Activated T-helper 2 cell treated with anti-CD3 and anti-CD28 coated beads, Interferon-gamma antibody, Interleukin-2, Interleukin-4, amounts not matched to agents 10 μg/mL and 5 μg/mL and 100 μg/mL, durations not matched to agents 14 hours and 24 hours and 36 hours (primary cell): ENCODE measurements at places on chromosomes 7 and 10. TPM values are rescaled to one million over a fixed set of nuclear protein-coding genes. Genes with fewer than 3 reads are reported as not detected.

DNA sequence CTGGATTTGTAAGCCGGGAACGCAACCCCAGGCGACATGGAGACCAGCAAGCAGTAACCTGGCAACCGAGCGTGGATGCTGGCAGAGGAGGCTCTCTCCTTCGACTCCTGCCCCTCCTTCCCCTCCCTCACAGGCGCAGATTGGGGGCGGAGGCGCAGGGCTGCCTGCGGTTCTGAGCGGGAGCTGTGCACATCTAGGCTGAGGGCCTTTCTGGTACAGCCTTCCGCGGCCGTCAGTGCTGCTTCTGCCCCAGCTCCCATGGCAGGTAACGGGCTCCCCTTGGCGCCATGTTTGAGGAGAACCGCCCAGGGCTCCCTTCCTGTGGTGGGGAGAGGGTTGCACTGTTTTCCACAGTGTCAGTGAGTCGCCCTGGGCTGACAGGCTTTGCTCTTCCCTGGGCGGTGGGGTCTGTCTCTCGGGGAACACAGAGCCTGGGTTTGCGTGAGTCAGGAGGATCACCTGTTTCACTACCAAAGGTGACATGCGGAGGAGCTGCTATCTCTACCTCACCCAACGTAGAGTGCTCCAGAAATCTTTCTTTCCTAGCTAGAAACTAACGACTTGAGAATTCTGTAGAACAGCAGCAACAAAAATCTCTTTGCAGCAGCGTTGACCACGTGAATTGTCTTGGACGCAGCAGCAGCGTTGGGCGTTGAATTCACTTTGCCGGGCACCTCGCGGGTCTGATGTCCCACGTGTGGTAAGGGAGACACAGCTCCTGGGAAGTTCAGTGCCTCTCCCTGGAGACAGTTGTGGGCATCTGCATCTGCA is 154.8 kb upstream of the COBL start:
- no peak for DNase-seq

- no peak for DNase-seq
Measured at GRCh38 chr7:151122796-151123157, 36.5 kb downstream of the AGAP3 start.

- DNase-seq, result no peak
Measured at GRCh38 chr7:139585042-139585441, 61.6 kb downstream of the CLEC2L start.

DNA sequence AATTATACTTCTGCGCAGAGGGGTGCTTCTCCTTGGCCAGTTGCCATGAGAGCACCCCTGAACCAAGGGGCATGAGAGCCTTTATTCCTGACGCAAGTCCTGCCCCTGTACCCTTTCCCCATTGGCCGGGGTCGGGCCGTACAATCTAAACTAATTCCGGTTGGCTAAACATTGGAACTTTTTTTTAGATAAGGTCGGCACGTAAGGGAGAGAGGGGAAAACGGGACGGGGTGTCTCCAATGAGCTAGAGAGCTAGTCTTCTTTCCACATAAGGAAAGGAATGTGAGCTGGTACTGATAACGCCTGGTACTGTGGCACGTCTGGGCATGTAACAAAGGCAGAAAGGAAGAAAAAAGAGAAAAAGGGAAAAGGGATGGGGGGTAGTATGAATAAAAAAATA is 96.9 kb downstream of the CD36 start:
- DNase-seq, result no peak

DNA sequence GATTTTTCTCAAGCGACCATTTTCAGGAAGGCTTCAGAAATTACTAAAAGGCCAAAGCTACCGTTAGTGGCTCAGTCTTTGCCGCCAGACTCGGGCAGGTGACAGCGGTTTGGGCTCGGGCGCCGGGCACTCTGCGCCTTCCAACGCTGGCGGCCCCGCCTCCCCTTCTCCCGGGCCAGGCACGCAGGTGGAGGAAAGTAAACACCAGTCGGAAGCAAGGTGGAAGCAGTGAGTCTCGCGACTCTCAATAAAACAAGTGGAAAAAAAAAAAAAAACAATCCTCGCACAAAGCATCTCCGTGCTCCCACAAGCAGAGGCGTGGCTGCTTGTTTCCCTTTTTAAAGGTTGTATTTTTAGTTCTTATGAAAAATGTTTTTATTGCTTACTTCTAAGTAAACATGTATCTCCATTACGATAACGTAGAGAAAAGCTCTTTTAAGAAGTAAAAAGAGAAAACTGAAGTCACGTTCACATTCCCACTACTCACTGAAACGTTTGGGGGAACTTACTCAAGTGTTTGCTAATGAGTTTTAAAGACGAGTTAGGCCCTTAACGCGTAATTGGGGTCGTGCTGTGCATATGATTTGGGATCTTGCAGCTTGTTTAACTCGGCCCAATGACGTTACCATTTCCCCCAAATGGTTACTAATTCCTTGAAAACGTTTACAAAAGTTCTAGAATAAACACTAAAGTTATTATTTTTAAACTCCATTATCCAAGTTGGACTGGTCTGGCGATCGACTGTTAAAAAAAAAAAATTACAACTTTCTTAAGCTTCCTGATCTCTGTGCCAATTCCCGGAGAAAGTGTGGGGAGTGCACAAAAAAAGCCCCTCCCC is 864 bp downstream of the CDCA7L start:
- DNase-seq, result peak; percentile 23

GRCh38 chr10:122282253-122282671 is 11.2 kb downstream of the BTBD16 start:
- DNase-seq, result no peak

DNA sequence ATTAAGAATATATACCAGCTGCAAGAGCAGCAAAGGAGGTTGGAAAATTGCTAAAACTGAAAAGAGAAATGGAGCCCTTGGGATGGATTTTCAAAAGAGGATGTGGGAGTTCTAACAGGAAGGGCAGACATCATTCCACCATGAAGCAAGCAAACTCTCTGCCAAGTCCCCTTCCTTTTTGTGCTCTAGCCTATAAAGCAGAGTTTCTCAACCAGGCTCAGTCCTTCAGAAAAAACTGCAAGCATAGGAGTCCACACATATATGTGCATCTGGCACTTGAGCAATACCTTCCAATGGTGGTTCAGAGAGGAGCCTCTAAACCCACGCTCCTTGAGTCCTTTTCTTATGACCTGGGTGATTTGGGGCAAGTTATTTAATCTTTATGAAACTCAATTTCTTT is 98.6 kb upstream of the MKX start:
- no peak for DNase-seq

DNA sequence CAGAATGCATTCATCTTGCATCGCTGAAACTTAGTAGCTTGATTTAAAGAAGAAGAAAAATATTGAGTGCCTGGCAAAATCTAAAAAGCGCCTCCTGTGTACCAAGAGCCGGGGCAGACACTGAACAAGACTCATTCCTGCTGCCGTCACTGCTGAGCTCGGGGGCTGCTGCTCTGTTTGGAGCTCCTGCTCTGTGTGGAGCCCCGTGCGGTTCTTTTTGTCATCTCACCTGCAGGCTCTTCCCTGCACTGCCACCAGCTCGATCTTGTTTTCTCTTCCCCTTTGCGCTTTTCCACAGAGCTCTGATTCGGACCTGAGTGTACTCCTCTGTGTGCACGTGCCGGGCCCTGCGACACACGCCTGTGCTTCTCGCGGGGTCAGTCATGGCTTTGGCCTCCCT is 462.1 kb upstream of the DPP6 start:
- no peak for DNase-seq

DNA sequence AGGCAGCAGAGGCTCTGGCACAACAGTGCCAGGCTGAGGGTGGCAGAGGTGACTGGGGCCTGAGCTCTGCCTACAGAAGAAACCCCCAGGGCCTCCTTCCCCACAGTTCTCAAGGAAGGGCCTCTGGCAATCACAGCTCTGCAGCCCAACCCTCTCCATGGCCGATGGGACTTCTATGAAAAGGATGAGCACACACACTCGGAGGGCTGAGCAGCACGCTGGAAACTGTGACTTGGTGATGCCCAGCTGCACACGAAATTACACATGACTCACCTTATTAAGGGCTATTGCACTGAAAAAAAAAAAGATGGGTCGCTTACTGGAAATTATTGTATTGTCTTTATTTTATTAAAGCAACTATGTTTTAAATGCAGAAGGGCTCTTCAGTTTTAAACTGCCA is 42.9 kb upstream of the LRRC18 start:
- no peak for DNase-seq

- DNase-seq, result no peak
Measured at GRCh38 chr10:11080564-11080984, 62.9 kb downstream of the CELF2 start.

DNA sequence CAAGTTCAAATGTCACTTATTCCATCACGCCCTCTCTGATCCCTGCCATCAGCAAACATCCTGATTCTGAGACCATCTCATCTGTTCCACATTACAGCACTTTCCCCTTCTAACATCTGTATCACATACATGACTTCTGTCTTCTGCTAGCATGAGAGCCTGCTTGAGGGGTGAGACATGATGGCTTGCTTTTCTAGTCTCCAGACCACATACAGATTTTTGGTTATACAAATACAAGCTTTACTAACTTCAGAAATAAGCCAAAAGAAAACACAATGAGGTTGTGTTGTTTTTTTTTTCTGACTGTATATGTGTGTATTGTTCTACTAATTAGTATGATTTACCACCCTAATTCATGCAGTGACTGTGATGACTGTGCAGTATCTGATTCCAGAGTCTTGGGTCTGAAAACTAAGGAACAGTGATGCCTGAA is 34.3 kb downstream of the NAPEPLD start:
- no peak for DNase-seq

- DNase-seq, result no peak
Measured at GRCh38 chr7:109996927-109997326, 1094.0 kb upstream of the LRRN3 start.

- DNase-seq, result peak; percentile 2
Measured at GRCh38 chr10:42954766-42955492, 121.9 kb upstream of the RET start.

Gene VPS37D
- total RNA-seq, result 0.30 and 0.34 TPM in 2 replicates

Gene CARD11
- total RNA-seq, result 72.8 and 74.1 TPM in 2 replicates

Gene CADPS2
- not detected in 2 replicates for total RNA-seq

Gene CLCN1
- not detected in 2 replicates for total RNA-seq

Gene HOXA13
- not detected in 2 replicates for total RNA-seq

Gene KCNMA1
- total RNA-seq, result 0.14 and 0.21 TPM in 2 replicates

Gene NEURL1
- total RNA-seq, result 1.7 and 2.2 TPM in 2 replicates
